ENCODE measurements at places on chromosomes 12 and 14.

DNA sequence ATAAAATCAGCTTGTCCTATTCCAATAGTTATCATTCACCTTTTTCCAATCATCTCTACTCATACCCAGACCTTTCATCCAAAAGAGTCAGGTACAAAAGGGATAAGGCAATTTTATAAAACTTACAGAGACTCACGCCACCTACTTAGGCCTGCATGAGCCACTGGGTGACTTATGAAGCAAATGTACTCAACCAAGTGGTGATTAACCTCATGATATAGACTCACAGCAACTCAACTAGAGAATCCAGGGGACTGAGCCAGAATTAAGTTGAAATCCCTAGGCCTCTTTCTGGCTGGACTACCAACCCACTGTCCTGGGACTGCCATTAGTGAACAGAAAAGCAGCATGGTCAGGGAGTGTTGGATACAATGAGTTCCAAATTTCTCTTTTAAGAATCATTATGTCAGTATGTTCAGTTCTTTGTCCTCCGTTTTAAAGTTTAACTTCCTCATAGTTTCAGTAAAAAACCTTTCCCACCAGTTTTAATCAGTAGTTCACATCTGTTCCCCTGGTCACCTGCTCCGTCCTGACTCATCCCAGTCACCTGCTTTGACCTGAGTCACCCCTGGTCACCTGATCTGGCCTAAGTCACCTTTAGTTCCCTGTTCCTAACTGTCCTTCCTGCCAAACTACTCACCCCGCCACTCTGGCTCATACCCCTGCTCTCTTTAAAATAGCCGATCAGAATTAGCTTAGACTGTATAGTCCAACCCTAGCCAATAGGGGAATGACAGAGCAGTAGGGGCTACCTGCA, 36.8 kb downstream of the SPTSSA start:
- DNase-seq = peak; percentile 31

- DNase-seq = no peak
These were observed 54.9 kb downstream of the TECPR2 start for GRCh38 chr14:102417646-102418045.

DNA sequence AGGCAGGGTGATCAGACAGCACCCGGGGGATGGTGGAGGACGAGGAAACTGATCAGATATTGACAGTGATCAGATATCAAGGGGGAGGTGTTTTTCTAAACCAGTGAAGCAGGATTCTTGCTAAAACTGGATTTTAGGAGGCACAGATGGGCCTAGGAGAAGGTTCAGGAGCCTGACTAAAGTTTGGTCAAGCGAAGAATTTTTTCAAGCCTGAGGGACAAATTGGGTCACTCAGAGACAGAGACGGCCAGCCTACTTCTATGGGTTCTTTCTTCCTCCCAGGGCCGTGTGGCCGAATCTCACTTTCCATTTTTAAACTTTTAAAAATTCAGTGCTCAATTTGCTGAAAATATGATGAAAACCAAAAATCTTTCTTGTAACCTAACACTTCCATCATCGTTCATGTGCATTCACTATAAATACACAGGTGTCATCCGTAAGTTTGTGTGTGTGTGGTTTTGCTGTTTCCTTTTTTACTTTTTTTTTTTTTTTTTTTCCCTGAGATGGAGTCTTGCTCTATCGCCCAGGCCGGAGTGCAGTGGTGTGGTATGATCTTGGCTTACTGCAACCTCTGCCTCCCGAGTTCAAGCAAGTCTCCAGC, 68.5 kb downstream of the RIN3 start:
- DNase-seq = no peak

- DNase-seq = no peak
These were observed at the start of gene WIF1 for GRCh38 chr12:65121049-65121955. WIF1 (minus strand) TSS chr12:65121305; CDS start chr12:65121191, 114 bp downstream.

- DNase-seq = no peak
These were observed 28.3 kb downstream of the ATF7IP start for GRCh38 chr12:14393751-14394150.

- no peak for DNase-seq
These were observed 991.2 kb downstream of the VRK1 start for GRCh38 chr14:97788364-97788763.

GRCh38 chr12:110844551-110845338, 2.0 kb upstream of the CCDC63 start:
- no peak for DNase-seq

GRCh38 chr14:34714320-34715126, at the start of gene CFL2:
CFL2 (minus strand) TSS chr14:34714593; CDS start chr14:34714540, 53 bp downstream.
- peak; percentile 81 for DNase-seq

DNA sequence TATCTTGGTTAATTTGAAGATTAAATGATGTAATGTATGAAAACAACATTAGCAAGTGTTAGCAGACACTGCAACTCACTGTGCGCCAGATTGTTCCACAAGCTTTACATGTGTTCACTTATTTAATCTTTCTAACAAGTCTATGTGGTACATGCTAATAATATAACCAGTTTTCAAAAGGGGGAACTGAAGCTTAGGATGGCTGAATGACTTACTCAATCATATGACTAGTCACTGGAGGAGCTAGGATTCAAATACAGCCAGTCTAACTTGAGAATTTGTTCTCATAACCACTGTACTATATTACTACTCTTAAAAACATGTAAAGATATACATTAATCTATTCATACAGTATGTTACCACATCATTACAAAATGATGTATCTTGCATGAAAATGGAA, 60.5 kb upstream of the LRIG3 start:
- DNase-seq = no peak

GRCh38 chr12:106176560-106176959, 37.8 kb upstream of the NUAK1 start:
- no peak for DNase-seq

GRCh38 chr14:103074729-103075367, 9.2 kb upstream of the LBHD2 start:
- peak; percentile 87 for DNase-seq

- no peak for DNase-seq
These were observed 4.8 kb upstream of the AMN start for GRCh38 chr14:102917469-102918211.

GRCh38 chr12:54935235-54935951, 49.2 kb downstream of the TESPA1 start:
- DNase-seq = peak; percentile 67

- DNase-seq = no peak
These were observed 154.5 kb downstream of the MON2 start for GRCh38 chr12:62621101-62621638.

DNA sequence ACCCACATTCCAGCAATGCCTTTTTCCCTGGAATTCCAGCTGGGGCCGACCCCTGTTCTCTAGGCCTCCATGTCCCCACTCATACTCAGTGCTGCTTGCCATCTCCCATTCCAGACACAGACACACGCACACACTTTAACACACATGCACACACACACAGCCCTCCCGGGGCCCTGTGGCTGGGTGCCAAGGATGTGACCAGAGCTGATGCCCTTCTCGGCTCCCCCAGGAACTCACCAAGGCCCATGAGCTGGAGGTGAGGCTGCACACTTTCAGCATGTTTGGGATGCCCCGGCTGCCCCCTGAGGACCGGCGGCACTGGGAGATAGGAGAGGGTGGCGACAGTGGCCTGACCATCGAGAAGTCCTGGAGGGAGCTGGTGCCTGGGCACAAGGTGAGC, 4.3 kb downstream of the PLEKHG6 start:
- no peak for DNase-seq

- DNase-seq = peak; percentile 7
These were observed 50.3 kb downstream of the ADAMTS20 start for GRCh38 chr12:43501703-43502102.

- DNase-seq = no peak
These were observed 82.8 kb downstream of the PLEKHG7 start for GRCh38 chr12:92785563-92785950.

DNA sequence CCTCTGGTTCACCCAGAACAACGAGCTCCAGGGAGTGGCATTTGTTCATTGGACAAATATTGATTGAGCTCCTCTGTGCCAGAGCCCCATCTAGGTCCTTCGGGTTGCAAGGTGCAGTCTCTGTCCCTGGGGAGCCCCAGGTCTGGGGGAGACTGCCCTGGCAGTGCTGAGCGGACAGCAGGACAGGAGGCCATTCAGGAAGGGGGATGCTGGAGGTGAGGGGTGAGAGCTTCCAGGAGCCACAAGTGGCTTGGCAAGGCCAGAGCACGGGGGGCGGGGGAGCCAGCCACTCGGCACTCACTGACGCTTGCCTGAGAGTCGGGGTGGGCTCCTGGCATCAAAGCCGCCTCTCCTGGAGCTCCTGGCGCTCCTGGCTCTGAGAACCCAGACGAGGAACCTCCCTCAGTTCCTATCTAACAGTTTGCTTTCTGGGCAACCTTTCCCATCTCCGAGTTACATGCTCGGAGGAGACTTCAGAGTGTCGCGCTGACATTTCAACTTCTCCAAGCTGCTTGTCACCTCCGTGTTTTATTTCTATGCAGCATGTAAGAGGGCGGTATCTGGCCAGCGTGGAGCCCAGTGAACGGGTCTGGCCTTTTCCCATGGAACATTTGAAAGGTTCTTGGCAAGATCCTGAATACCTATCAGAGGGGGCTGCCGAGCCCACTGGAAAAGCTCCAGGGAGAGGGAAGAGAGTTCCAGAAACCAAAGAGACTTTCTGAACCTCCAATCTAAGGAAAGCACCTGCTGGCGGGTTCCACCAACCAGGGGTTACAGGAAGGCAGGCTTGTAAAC, 62.0 kb upstream of the BCL11B start:
- no peak for DNase-seq

DNA sequence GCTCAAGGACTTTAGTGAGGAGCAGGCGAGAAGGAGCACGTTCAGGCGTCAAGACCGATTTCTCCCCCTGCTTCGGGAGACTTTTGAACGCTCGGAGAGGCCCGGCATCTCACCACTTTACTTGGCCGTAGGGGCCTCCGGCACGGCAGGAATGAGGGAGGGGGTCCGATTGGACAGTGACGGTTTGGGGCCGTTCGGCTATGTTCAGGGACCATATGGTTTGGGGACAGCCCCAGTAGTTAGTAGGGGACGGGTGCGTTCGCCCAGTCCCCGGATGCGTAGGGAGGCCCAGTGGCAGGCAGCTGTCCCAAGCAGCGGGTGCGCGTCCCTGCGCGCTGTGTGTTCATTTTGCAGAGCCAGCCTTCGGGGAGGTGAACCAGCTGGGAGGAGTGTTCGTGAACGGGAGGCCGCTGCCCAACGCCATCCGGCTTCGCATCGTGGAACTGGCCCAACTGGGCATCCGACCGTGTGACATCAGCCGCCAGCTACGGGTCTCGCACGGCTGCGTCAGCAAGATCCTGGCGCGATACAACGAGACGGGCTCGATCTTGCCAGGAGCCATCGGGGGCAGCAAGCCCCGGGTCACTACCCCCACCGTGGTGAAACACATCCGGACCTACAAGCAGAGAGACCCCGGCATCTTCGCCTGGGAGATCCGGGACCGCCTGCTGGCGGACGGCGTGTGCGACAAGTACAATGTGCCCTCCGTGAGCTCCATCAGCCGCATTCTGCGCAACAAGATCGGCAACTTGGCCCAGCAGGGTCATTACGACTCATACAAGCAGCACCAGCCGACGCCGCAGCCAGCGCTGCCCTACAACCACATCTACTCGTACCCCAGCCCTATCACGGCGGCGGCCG, 1.1 kb downstream of the PAX9 start:
- DNase-seq = no peak

GRCh38 chr14:103091041-103091882, 3.3 kb upstream of the EXOC3L4 start:
- peak; percentile 72 for DNase-seq

DNA sequence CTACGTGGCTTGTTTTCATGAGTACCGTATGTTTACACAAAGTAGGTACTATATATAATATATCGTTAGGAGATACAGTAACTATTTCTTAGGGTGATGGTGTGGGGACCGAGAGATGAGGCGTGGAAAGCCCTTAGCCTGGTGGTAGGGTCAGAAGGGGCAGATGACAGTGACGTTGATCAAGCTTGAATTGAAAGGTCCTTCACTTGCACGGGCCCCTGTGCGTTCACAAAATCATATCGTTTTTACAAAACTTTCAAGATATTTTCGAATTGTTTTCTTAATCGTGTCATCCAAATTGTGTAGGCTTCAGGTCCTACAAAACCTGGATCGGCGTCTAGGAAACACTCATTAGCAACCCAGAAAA, 881 bp upstream of the SOS2 start:
- no peak for DNase-seq

- DNase-seq = no peak
These were observed 5.3 kb downstream of the GRIN2B start for GRCh38 chr12:13976028-13976584.

DNA sequence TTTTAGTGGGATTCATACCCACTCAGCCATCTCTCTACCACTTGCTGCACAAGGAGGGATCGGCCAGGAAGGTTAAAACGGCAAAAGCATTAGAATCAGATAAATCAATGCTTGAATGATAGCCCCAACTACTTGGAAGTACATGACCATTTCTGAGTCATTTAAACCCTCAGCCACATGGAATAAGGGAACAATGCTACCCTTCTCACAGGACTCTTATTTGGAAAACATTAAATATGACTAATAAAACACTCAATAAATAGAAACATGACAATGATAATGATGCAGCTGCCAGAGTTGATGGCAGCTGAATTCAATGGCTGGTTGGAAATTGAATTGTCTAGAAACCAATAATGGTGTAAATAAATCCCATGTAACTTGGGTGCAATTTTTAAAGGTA, 165.4 kb downstream of the FLRT2 start:
- no peak for DNase-seq

DNA sequence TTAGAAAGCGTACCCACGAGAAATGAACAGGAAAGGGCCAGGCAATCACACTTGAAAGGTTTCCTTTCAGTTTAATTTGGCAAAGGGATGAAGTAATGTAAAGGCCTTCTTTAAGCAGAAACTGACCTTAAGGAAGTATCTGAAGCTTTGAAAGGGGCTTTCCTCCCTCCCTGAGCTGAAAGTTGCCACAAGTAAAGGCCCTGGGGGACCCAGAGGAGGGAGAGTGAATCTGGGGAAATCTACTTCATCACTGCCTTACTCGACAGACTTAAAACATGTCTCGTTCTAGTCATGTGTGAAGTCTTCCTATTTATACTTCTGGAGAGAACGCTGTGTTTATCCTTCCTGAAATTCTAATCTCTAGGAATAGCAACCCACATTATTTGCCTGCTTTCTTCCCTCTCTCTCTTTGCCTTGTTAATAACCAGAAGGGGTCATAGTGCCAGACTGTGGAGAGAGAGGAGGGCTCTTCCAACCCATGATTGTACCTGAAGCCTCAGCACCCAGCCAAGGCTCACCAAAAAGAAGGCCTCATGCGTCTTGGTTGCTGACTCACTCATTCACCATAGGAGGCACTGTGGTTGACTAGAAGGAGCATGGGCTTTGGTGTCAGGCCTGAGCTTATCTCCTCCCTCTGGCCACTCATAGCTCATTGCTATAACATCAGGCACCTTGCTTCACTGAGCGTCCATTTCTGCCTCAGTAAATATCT, 10.2 kb upstream of the GPX2 start:
- DNase-seq = no peak

Measured in LoVo (cell line).